NCI-H524 (cell line): ENCODE measurements at places on chromosomes 3 and 15.

- no peak for DNase-seq
Observed at GRCh38 chr3:133328373-133328772, 71.5 kb upstream of the BFSP2 start.

DNA sequence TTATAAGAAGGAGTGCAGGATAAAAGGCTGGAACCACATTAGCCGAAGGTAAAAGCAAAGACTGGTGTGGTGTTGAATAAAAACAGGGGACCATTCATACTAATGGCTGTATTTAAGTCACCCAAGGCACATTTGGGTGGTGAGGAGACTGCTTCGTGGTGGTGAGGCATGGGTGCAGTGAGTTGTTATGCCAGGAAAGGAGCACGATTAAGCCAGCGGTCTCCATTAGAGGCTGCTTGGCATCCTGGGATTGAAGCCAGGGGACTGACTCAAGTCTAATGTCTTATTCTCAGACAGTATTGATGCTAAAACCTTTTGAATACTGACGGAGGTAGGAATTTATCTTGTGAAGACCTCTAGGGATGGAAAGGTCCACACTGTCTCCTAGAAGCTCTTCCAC lies 21.9 kb downstream of the FEM1B start:
- DNase-seq: no peak

DNA sequence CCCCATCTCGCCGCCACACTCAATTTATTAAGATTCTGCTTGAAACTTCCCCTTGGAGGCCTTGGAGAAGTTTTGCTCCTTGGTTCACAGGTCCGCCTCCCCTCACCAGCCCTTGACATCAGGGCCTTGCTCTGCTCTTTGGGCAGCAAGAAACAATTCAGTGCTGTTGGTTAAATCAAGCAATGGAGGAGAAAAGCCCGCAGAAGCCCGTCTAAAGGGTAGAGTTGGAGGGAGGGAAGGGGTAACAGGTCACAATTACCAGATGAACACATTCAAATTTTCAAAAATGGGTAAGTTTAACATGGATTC lies 429 bp downstream of the PARP9 start:
- no peak for DNase-seq

DNA sequence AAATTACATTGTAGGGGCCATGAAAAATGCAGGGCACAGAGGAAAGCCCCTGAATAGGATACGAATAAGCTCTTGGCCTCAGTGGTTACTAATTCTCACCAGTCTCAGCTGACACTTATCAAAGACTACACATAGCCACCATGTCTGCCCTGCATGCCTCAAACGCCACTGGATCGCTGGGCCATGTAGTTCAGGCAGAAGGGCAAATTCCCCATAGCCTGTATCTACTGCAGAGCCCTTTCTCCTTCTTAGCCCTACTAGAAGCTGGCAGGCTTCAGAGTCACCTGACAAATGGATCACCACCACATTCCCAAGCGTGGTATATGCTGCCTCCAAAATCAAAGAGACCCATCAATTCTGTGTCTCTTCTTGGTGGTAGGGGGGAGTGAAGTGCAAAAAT lies 177.4 kb downstream of the MINAR1 start:
- no peak for DNase-seq

- no peak for DNase-seq
Observed at GRCh38 chr15:83658430-83659416, 4.8 kb downstream of the ADAMTSL3 start.

- DNase-seq: no peak
Observed at GRCh38 chr3:14537590-14538450, 2.3 kb downstream of the GRIP2 start.

DNA sequence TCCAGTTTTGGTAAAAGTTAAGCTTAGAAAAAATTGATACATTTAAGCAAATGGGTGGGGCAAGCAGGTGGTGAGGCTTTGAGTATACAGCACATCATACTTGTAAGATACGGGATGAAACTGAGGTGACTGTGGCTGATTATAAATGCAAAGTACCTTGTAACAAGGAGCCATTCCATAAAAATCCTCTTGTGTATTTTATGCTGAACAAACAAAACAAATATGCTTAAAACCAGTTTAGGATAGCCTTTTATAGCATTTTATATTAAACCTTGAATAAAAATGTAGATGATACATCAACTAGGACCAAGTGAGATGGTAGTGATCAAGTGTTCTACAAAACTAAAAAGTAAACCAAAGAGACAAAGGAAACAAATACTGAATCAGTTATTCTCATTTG lies 3.4 kb downstream of the PLSCR1 start:
- no peak for DNase-seq
